ENCODE measurements at places on chromosomes 2 and 18.

- DNase-seq: no peak
Measured at GRCh38 chr2:145161656-145162055, 641.7 kb upstream of the ZEB2 start.

- DNase-seq: no peak
Measured at GRCh38 chr18:47149457-47150028, 757 bp downstream of the HDHD2 start.

DNA sequence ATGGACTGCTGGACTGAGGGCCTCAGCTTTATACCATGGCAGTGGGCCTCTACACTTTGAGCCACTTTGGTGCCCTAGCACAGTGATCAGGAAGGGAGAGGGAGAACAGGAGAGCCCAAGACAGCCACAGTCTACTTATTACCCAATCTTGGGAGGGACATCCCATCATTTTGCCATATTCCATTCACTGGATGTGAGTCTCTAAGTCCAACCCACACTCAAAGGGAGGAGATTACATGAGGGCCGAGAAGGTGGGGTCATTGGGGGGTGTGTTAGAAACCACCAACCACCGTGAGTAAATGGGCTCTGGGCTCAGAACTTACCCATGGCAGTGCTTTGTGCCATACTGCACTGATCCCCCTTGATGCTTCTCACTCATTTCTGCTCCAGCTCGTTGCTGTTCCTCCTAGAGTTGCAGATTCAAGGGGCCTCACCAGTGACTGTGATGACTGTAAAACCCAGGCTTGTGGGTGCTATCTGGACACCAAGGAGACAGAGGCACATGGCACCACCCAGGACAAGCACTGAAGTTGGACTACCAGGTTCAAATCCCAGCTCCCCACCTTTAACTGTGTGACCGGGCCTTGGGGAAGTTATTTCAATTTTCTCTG, 97.6 kb upstream of the RAB6C start:
- DNase-seq: no peak

- no peak for DNase-seq
Measured at GRCh38 chr2:44705356-44705755, 236.1 kb upstream of the SIX3 start.

GRCh38 chr2:157194097-157194688, 63.3 kb upstream of the GALNT5 start:
- no peak for DNase-seq

GRCh38 chr2:187404431-187405110, 43.5 kb downstream of the CALCRL start:
- DNase-seq: no peak

DNA sequence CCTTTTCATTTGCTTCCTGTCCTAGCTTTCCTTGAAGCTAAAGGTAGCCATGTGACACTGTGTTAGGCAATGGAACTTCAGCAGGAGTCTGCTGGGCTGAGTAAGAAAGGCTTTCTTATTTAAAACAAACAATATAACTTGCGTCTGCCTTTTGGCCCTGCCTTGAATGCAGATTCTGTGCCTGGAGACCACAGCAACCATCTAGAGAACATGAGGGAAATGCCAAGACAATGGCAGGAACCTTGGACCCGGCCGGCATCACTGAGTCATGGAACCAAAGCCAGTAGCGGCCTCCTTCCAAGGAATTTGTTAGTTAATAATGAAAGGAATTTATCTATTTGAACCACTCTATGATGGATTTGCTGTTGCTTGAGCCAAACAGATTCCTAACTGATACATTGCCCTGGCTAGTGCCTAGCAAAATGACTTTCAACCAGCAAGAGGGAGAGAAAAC, 207.5 kb upstream of the EPHA4 start:
- DNase-seq: no peak

GRCh38 chr2:33015421-33016142, 68.8 kb downstream of the LTBP1 start:
- no peak for DNase-seq

- no peak for DNase-seq
Measured at GRCh38 chr2:223674998-223675609, 72.9 kb upstream of the SCG2 start.

DNA sequence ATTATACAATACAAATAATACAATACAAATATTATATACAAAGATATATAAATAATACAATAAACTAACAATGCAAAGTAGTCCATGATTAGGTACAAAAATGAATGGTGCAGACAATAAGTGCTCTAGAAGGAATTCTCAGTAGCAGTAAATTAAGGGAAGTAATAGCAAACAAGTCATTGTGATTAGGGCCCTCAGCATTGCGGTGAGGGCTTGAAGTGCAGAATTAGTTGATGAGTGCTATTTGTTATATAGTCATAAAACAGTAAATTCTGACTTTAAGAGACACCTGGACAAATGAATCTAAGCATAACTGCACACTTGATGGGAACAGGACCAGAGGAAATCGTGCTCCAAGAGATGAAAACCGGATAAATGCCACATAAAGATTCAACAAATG, 74.9 kb downstream of the ANKRD44 start:
- no peak for DNase-seq

DNA sequence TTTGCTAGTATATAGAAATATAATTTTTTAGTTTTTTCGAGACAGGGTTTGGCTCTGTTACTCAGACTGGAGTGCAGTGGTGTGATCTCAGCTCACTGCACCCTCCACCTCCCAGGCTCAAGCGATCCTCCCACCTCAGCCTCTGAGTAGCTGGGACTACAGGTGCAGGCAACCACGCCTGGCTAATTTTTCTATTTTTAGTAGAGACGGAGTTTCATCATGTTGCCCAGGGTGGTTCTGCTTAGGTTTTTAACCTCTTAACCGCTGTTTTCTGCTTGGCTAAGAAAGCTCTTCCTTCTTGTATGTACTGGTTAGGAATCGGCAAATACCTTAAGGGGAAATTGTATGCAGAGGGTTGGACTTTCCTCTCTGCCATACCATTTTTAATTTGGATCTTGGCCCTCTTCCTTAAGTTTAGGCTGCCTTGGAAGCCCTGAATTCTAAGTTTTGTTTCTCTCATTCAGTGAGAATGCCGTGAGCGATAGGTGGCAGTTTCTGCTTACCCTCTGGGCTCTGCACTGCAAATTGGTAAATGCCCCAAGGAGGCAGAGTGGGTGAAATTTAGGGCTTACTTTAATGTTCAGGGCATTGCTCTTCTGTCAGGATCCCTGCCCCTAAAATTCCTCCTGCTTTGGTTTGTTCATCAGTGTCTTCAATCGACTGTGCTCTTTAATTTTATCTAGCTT, 32.3 kb downstream of the EML6 start:
- DNase-seq: no peak

DNA sequence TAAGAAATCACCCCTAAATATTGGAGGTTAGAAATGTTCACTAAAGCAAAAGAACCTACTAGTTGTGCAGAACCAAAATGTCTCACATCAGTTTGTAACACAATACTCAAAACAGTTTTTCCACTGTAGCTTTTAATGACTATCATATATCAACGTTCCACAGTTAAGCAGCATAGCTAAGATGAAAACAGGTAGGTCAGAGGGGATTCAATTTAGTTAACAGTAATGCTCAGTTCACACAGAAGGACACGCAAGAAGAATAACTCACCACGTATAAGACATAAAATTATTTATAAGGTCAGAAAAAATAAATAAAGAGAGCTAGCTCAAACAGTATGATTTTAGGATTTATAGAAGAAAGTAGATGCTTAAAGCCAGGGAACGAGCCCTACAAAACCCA, 118.9 kb upstream of the CCDC150 start:
- no peak for DNase-seq

- DNase-seq: no peak
Measured at GRCh38 chr2:76808732-76809131, 713.4 kb downstream of the LRRTM4 start.

DNA sequence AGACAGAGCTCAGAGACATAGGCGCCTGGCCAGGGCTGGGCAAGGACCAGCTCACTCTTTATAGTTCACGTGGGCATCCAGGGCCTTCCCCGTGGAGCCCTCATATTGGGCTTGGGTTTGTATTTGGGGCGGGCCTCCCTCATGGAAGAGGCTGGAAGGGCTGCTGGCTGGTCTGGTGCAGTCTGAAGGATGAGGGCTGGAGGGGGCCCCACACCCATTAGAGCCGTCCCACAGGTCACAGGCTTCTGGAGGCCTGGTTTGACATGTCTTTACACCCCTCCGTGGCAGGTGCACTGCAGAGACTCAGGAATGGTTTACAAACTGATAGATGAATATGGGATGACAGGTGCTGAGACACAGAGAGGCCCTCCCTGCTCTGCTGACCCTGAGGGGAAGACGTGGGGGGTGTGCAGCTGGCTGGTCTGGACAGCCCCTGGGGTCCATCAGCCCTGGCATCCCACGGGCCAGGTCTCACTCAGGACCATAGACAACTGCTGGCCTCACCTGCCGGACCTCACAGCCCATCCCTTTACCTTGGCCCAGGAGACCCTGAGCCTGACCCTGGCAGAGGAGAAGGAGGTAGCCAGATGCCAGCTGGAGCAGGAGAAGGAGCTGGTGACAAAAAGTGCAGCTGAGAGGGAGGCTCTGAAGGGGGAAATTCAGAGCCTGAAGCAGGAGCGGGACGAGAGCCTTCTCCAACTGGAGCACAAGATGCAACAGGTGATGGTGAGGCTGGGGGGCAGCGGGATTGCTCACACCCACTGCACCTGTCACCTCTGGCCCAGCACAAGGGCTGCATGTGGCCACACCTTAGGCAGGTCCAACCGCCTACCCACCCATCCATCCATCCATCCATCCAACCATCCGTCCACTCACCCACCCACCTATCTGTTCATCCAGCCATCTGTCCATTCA, 43.9 kb downstream of the CROCC2 start:
- no peak for DNase-seq

- no peak for DNase-seq
Measured at GRCh38 chr2:6956566-6956965, 39.4 kb downstream of the RNF144A start.
